Stomach (tissue), 19 donors: ENCODE measurements at places on chromosomes 4 and X.

DNA sequence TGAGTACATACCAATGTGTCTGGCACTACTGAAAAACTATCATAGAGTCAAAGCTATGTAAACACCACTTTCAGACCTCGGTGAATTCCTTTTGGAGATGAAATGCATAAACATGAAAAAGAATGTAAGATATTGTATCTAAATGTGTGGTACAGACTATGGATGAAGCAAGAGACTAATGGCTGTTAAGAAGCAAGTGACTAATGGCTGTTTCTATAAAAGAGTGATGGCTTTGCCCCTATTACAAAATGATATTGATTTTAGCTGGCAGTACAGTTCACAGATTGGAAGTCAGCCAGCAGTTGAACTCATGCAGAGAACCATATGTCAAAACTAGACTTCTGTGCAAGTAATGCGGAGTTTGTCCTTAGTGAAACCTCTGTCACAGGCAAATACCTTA, 359.3 kb downstream of the GRXCR1 start:
- H3K36me3 ChIP-seq: no peaks in the 10 kb centered on the region
- DNase-seq: peak; percentile 47
- no peaks in the 10 kb centered on the region for H3K4me1 ChIP-seq
- H3K27me3 ChIP-seq: no peaks in the 10 kb centered on the region
- no peak overlapping the region for H3K27ac ChIP-seq
- H3K4me3 ChIP-seq: no peak overlapping the region

DNA sequence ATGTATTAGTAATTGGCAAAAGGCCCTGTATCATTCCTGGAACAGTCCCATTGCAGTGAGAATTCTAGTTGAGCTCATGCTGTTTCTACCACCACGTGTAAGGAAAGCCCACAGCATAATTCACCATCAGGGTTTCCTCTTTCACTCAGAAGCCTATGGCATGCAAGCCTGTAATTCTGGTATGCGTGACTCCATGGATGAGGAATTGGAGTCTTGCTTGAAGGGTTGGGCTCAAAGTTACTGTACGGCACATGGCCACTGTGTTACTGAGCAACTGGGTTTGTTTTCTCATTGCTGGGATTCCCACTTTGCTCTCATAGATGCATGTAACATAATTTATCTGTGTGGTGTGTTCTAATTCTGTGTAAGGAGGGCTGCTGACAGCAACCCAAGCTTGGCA, 132.3 kb upstream of the NR3C2 start:
- no peaks in the 10 kb centered on the region for H3K4me1 ChIP-seq
- no peaks in the 10 kb centered on the region for H3K36me3 ChIP-seq
- no peaks in the 10 kb centered on the region for H3K27me3 ChIP-seq
- H3K27ac ChIP-seq: no peak overlapping the region

GRCh38 chr4:186902361-186902760, 178.7 kb upstream of the FAT1 start:
- peak; percentile 32 for DNase-seq
- no peaks in the 10 kb centered on the region for H3K36me3 ChIP-seq
- no peaks in the 10 kb centered on the region for H3K27me3 ChIP-seq

DNA sequence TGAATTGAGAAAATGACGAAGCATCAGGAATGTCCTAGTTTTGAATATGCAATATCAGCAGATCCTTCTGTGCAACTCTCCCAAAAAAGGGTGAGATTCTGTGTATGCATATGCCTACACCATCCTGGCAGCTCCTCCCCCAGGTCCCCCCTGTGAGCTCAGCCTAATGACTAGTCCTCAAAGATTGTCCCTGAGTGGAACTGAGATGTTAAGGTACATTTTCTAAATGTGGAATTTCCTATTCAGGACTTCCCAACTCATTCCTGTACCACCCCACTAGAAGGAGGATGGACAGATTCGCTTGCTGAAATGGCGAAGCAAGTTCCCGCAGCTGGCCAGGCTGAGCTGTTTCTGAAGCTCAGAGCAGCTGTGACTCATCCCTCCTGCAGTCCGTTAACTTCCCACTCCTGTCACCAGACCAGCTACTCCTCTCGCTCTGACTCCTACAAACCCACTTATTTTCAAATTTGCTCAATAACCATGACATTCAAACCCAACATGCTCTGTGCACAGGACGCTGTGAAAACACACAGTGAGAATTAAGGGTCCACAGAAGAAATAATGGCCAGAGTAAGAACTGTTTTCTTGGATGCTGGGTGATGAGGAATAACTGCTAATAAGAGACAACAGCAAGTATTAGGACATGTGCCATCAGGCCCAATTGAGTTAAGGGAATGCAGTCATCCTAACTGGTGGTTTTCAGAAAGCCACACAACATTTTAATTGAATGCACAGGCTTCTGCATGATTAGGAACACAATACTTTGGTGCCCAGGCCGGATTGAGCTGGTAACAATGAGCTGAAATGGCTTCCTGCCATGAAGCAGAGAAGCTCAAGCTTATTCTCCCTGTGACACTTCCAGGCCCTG, 40.0 kb upstream of the IRF2 start:
- no peaks in the 10 kb centered on the region for H3K27me3 ChIP-seq
- no peak for DNase-seq
- H3K4me3 ChIP-seq: no peak overlapping the region
- H3K36me3 ChIP-seq: no peaks in the 10 kb centered on the region
- peaks cover 5% of the 10 kb centered on the region for H3K4me1 ChIP-seq

- no peak overlapping the region for H3K27ac ChIP-seq
- H3K36me3 ChIP-seq: no peaks in the 10 kb centered on the region
- no peaks in the 10 kb centered on the region for H3K27me3 ChIP-seq
- H3K4me1 ChIP-seq: no peaks in the 10 kb centered on the region
- no peak overlapping the region for H3K4me3 ChIP-seq
Observed at GRCh38 chr4:47715716-47716416, 122.0 kb downstream of the CORIN start.

GRCh38 chr4:169102026-169102425, 92.0 kb upstream of the CBR4 start:
- no peaks in the 10 kb centered on the region for H3K27me3 ChIP-seq
- no peak overlapping the region for H3K4me3 ChIP-seq
- H3K36me3 ChIP-seq: peaks cover 59% of the 10 kb centered on the region
- H3K27ac ChIP-seq: no peak overlapping the region
- DNase-seq: no peak
- H3K4me1 ChIP-seq: peaks cover 49% of the 10 kb centered on the region

GRCh38 chrX:45400027-45400779, 199.5 kb upstream of the DIPK2B start:
- H3K27ac ChIP-seq: no peak overlapping the region
- DNase-seq: no peak
- no peaks in the 10 kb centered on the region for H3K27me3 ChIP-seq
- H3K4me1 ChIP-seq: no peaks in the 10 kb centered on the region

- no peak overlapping the region for H3K27ac ChIP-seq
- no peaks in the 10 kb centered on the region for H3K27me3 ChIP-seq
- no peak for DNase-seq
Observed at GRCh38 chr4:80382090-80382832, 46.7 kb downstream of the CFAP299 start.

- no peaks in the 10 kb centered on the region for H3K36me3 ChIP-seq
- no peak for DNase-seq
- no peak overlapping the region for H3K4me3 ChIP-seq
- no peak overlapping the region for H3K27ac ChIP-seq
- no peaks in the 10 kb centered on the region for H3K4me1 ChIP-seq
Observed at GRCh38 chrX:30693999-30694650, 40.9 kb downstream of the GK start.
